ENCODE measurements at places on chromosomes 2 and 18. TPM values are rescaled to one million over a fixed set of nuclear protein-coding genes. Genes with fewer than 3 reads are reported as not detected.

The MAB21L4 gene
- not detected for total RNA-seq

The CDH20 gene
- total RNA-seq: 9.5 TPM

DNA sequence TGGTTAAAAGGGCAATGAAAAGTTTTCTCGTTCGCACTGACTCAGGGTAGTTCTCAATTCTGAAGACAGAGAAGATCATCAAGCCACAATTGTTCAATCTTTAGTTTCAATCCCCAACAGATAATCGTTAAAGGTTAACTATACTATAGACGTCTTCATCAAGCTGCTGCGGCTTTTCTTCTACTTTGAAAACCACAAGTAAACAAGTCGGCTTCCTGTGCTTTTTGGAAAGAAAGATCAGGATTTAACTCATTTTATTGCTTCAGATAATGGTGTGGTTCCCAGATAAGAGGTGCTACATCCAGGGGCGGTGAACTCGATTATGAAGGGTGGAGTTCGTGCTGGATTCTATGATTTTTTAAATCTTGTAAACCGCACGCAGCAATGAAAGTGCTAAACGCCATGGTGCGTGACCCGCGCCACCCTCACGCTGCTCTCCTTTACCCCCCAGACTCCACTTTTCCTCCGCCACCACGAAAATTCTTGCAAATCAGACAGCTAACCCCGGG lies 545 bp upstream of the CDCA7 start:
- ATAC-seq: no peak

GRCh38 chr2:228709788-228710371 lies 528.4 kb upstream of the SPHKAP start:
- no peak for ATAC-seq

DNA sequence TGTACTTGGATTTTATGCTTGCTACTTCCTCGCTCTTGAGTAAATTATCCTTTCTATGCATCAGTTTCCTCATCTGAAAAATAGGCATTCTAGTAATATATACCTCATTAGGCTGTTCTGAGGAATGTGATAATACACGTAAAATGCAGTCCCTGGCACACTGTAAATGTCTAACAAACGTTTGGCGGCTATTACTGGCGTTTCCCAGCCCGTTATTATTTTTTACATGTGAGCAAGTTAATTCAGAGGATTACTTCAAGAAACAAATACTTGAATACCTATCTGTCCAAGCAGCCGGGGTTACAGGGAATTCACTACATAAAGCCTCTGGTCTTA lies 586 bp upstream of the C2orf49 start:
- ATAC-seq: no peak

Data from motor neuron (in vitro differentiated cells).